Activated naive CD4-positive, alpha-beta T cell treated with anti-CD3 and anti-CD28 coated beads for 36 hours (primary cell): ENCODE measurements at places on chromosomes 16 and 17.

- DNase-seq, result no peak
These were observed 32.9 kb downstream of the DEF8 start for GRCh38 chr16:89981414-89981813.

- no peak for DNase-seq
These were observed 4.2 kb upstream of the CRK start for GRCh38 chr17:1460233-1460632.

- DNase-seq, result no peak
These were observed 243.3 kb downstream of the MSI2 start for GRCh38 chr17:57499648-57500049.

GRCh38 chr16:84326545-84326944 is 31.9 kb downstream of the WFDC1 start:
- no peak for DNase-seq

- no peak for DNase-seq
These were observed 38.9 kb downstream of the UBN1 start for GRCh38 chr16:4886151-4886550.

DNA sequence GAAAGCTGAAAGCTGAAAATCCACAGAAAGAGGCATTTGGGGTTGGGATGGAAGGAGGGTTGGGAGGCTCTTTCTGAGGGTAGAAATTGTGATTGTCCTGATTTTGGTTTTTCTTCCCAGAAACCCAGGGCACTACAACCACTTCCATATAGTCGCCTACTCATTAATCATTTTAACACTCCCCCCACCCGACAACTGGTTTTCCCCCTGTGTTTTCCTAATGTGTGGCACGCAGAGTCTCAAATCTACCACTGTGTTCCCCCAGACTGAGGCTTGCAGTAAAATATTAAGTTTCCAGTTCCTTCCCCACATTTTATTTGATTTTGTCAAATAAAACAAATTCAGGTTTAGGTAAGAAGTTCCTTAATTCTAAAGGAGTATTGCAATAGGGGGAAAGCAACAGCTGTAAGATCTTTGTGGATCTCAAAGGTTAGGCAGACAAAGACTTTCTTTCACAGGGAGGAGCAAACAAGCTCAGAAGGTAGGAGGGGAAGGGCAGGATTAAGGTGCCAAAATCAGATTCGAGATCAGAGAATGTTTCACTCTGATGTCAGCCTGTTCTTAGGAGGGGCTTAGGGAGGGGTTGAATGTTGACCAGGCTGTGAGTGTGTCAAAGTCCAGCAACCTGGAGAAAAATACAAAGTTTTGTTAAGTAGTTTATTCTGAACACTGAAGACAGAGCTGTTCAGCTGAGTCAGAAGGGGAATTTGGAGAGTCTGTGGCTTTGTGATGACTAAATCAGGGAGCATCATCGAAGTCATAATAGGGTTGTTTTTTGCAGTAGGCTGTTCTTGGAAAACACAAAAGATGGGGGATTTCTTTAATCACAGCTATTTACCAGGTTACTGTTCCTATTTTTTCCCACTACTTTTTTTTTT is 3.6 kb downstream of the ZNF267 start:
- DNase-seq, result peak; percentile 78

DNA sequence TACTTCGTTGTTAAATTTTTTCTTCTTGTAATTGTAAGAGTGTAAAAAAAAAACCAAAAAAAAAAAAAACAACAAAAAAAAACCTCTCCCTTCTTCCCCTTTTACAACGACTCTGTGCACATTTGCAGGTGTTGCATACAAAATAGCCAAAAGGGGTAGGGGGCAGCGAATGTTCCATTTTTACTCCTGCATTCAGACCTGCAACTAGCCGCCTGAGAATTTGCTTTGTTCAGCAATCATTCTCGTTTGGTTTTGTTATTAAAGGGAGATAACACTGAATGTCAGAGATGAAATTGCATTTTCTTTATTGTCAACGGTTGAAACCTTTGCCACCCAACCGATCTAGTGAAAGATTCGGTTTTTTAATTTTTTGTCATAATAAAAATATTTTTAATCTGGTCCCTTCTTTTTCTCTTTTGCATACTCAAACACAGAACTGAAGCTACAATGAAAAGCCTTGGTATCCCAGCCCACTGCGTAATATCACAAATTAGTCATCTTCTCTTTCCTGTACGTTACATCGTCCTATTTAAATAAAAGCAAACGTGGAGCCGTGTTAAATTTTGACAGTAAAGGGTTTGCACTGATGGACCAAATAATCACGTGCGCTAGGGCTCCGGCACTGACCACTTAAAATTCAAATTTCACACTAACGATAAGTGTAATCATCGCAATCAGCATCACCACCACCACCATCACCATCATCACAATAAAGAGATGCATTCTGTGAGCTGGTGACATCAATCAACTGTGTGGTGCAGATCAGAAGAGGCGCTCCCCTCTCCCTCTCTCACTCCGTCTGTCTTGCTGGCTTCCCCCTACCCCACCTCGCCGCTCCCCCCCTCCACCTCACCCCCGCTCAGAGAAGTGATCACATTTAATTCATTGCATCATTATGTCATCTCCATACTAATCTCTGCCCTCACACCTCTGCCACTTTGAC is 406.2 kb upstream of the PSMD7 start:
- peak; percentile 24 for DNase-seq

GRCh38 chr17:40358323-40359038 is 6.1 kb downstream of the GJD3 start:
- DNase-seq, result peak; percentile 95

- DNase-seq, result no peak
These were observed 25.7 kb downstream of the ARHGAP17 start for GRCh38 chr16:24989494-24989893.

DNA sequence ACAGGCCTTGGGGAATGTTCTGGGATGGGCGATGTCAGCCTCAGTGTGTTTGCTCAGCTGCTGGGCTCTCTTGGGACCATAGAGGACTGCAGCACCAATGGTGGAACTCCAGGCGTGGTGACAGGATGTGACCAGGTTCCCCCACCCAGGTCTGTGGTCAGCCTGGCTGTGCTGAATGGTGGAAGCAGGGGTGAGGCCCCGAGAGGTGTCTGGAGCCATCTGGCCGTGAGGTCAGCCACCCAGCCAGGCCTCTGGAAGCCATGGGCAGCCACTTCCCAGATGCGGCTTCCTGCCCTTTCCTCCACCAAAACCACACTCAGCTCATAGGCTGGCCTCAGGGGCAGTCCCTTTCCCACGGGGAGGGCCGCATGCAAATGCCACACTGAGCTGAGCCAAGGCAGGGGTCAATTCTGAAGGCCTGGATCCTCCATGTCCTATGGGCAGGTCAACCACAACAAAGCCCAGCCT is 7.8 kb upstream of the MAPK7 start:
- peak; percentile 18 for DNase-seq

DNA sequence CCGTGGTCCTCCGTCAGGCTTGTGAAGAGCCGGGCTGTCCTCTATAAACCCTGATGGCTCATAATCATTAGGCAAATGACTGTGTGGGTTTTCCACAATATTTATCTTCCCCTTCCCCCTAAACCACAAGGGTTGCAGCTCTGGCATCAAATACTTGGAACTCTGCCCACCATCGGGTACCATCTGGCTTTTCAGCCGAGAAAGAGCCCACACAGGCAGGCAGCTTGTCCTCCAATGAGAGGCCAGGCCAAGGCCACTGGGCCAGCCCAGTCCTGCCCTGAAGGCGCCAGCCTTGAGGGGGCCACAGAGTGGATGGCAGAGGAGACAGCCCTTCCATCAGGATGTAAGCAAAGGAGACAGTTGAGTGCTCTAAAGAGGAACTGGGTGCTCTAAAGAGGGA is 31.8 kb upstream of the NAT9 start:
- no peak for DNase-seq

DNA sequence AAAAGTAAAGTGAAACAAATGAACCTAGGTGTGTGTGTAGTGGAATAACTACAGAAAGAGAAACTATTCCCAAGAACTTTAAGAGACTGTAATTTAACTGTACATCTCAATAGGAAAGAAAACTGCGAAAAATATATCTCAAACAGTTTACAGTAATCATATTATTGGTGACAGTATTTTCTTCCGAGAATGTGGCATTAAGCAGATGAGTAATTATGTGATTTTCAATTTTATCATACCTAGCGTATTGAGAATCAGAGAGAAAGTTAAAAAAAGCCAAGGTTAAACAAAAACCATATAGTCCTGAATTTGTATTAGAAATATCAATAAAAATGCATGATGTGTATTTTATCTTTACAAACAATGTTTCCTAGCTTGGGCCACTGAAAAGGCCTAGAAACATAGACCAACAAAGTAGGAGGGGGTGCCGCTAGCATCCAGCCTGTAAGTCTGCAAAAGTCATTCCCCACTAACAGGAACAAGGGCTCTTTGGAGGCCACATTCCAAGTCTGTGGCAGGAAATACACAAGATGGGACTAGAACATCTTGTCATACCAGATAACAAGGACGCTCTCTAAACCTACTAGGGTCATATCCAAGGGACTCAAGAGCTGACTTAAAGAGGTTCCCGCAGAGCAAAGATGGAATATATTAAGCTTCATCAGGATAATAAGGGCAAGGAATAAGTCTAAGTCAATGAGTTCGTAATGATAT is 20.5 kb downstream of the RNF157 start:
- DNase-seq, result no peak

DNA sequence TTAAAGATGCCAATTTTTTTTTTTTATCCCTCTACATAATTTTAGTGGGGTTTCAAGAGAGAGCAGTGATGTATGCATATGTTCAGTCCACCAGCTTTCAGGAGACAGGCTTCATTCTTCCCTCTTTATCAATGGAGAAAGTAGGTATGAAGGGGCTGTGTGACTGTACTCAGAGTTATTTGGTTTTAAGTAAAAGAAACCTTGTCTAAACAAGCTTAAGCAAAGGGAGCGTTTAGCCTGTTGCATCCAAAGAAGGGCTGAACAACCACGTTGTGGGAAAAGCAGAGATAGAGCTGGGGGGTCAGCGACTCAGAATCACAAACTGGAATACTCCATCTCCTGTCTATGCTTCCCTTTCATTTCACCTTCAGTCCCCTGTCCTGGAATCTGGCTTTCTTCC is 50.4 kb upstream of the HAS3 start:
- DNase-seq, result no peak

- no peak for DNase-seq
These were observed 110.1 kb downstream of the XYLT1 start for GRCh38 chr16:17360693-17361122.
